ENCODE measurements at places on chromosomes 2 and 18.

- H3K4me3 ChIP-seq = no peak overlapping the region
- H3K27me3 ChIP-seq = no peaks in the 10 kb centered on the region
- H3K27ac ChIP-seq = no peak overlapping the region
- H3K4me1 ChIP-seq = no peaks in the 10 kb centered on the region
Observed at GRCh38 chr2:192381082-192381481, 186.3 kb upstream of the TMEFF2 start.

GRCh38 chr2:112059671-112060070 is 4.6 kb downstream of the TMEM87B start:
- no peak overlapping the region for H3K27ac ChIP-seq
- DNase-seq = no peak
- peaks cover 6% of the 10 kb centered on the region for H3K4me1 ChIP-seq
- H3K27me3 ChIP-seq = no peaks in the 10 kb centered on the region
- H3K4me3 ChIP-seq = no peak overlapping the region

- H3K27me3 ChIP-seq = no peaks in the 10 kb centered on the region
- no peaks in the 10 kb centered on the region for H3K36me3 ChIP-seq
- H3K4me1 ChIP-seq = no peaks in the 10 kb centered on the region
- no peak overlapping the region for H3K27ac ChIP-seq
- H3K4me3 ChIP-seq = no peak overlapping the region
- DNase-seq = no peak
Observed at GRCh38 chr18:40985436-40985835, 969.6 kb upstream of the PIK3C3 start.

DNA sequence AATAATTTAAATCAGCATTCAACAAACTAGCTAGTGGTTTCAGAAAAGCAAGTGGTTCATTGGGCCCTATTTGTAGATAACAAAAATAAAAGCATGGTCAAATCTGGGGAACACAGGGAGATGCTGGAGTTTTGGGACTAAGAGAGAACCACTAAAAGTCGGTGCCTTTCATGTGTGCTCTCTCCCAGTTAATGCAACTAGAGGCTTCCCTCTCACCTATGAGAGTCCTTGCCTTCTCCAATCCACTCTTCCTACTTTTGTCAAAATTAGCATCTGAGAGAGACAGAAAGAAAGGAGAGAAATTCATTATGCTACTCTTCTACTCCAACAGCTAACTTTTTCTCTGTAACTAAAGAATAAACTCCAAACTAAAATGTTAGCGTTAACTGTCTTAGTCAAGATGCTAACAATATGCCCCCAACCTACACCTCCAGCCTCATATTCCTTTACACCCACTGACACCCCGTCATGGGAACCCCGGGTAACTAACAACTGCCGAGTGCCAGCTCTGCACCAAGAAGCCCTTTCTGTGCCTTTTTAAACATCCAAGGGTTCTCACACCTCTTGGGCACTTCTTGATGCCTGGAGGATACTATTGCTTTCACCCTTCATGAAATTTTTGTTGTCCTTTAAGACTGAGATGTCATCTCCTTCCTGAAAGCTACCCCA is 133.4 kb downstream of the RBMS1 start:
- peaks cover 3% of the 10 kb centered on the region for H3K4me1 ChIP-seq
- H3K27ac ChIP-seq = no peak overlapping the region
- H3K27me3 ChIP-seq = no peaks in the 10 kb centered on the region
- no peaks in the 10 kb centered on the region for H3K36me3 ChIP-seq
- DNase-seq = no peak
- H3K4me3 ChIP-seq = no peak overlapping the region

GRCh38 chr2:105644174-105644980 is 100.3 kb upstream of the NCK2 start:
- no peak overlapping the region for H3K4me3 ChIP-seq
- H3K36me3 ChIP-seq = no peaks in the 10 kb centered on the region
- no peak overlapping the region for H3K27ac ChIP-seq
- H3K4me1 ChIP-seq = peaks cover 4% of the 10 kb centered on the region
- DNase-seq = no peak
- no peaks in the 10 kb centered on the region for H3K27me3 ChIP-seq

GRCh38 chr2:156088587-156088986 is 243.9 kb downstream of the NR4A2 start:
- H3K27ac ChIP-seq = no peak overlapping the region
- peak; percentile 5 for DNase-seq
- no peaks in the 10 kb centered on the region for H3K36me3 ChIP-seq
- H3K4me3 ChIP-seq = no peak overlapping the region

DNA sequence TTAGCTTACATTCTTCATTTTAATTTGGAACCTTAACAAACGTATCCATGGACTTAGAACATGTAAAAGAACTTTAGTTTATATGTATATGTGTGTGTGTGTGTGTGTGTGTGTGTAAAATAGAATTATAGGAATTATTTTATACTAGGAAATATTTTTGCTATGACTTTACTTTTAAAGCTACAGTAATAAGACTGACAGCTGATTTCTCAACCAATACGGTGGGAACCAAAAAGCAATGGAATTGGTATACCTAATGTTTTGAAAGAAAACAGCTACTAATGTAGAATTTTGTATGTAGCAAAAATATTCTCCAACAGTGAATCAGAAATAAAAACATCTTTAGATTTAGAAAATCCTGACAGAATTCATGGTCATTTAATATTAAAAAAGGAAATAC is 146.5 kb upstream of the ARL4C start:
- H3K4me1 ChIP-seq = no peaks in the 10 kb centered on the region
- no peaks in the 10 kb centered on the region for H3K27me3 ChIP-seq
- no peak overlapping the region for H3K27ac ChIP-seq

GRCh38 chr2:102056079-102056581 is 64.4 kb downstream of the IL1R2 start:
- no peak for DNase-seq
- no peak overlapping the region for H3K27ac ChIP-seq
- no peaks in the 10 kb centered on the region for H3K27me3 ChIP-seq
- H3K4me3 ChIP-seq = no peak overlapping the region

DNA sequence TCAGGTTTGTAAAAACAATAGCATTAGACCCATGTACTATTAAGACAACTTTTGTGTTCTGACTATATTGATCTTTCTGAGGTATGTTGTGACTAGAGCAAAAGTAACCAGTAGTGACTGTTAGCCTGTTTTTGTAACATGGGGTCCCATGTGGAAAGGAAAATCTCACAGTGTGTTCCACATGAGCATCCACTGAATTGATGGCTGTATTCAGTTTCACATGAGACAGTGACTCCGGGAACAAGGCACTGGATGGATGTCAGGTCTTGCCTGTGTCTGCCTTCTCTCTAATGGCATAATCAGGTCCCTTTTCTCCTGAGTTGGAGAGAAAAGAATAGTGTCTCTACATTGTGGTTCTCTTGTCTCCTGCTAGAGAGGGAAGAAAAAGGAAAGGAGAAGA is 27.5 kb downstream of the TMEM178A start:
- H3K36me3 ChIP-seq = no peaks in the 10 kb centered on the region
- no peaks in the 10 kb centered on the region for H3K27me3 ChIP-seq
- H3K27ac ChIP-seq = no peak overlapping the region
- H3K4me3 ChIP-seq = no peak overlapping the region
- no peaks in the 10 kb centered on the region for H3K4me1 ChIP-seq

GRCh38 chr2:38446906-38447561 is 70.0 kb upstream of the ATL2 start:
- H3K36me3 ChIP-seq = no peaks in the 10 kb centered on the region
- no peak overlapping the region for H3K27ac ChIP-seq
- no peak overlapping the region for H3K4me3 ChIP-seq
- no peak for DNase-seq
- peaks cover 19% of the 10 kb centered on the region for H3K4me1 ChIP-seq

GRCh38 chr2:159571540-159572260 is 44.6 kb downstream of the BAZ2B start:
- H3K4me3 ChIP-seq = no peak overlapping the region
- no peak overlapping the region for H3K27ac ChIP-seq
- no peaks in the 10 kb centered on the region for H3K4me1 ChIP-seq
- no peak for DNase-seq
- H3K27me3 ChIP-seq = no peaks in the 10 kb centered on the region

DNA sequence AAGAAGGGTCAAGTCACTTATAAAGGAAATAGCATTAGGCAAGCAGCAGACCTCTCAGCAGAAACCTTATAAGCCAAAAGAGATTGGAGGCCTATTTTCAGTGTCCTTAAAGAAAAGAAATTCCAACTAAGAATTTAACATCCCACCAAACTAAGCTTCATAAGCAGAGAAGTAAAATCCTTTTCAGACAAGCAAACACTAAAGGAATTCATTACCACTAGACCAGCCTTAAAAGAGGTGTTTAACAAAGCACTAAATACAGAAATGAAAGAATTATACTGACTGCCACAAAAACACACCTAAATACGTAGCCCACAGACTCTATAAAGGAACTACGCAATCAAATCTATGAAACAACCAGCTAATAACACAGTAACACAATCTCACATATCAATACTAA is 160.4 kb downstream of the EXOC6B start:
- DNase-seq = no peak
- H3K4me3 ChIP-seq = no peak overlapping the region
- H3K36me3 ChIP-seq = no peaks in the 10 kb centered on the region
- H3K27ac ChIP-seq = no peak overlapping the region
- H3K4me1 ChIP-seq = no peaks in the 10 kb centered on the region
- no peaks in the 10 kb centered on the region for H3K27me3 ChIP-seq

DNA sequence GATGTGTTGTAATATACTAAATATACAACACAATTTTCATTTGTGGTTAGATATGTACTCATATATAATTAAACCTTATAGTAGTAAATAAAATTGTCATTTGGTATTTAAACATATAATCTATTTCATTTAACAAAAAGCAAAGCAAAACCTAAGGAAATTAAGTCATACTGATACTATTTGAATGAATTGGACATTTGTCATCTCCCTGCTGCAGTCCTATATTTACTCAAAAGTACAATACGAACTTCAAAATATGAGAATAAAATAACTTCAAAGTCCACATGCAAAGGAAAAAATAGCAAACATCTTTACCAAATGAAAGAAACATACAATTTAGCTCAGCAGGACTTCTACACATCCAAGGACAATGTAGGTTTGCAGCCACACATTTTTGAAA is 11.8 kb upstream of the HAT1 start:
- H3K36me3 ChIP-seq = no peaks in the 10 kb centered on the region
- DNase-seq = no peak
- no peak overlapping the region for H3K4me3 ChIP-seq
- H3K27ac ChIP-seq = no peak overlapping the region
- no peaks in the 10 kb centered on the region for H3K27me3 ChIP-seq

GRCh38 chr18:52992041-52992440 is 652.0 kb downstream of the DCC start:
- H3K36me3 ChIP-seq = no peaks in the 10 kb centered on the region
- peak; percentile 83 for DNase-seq
- H3K4me1 ChIP-seq = no peaks in the 10 kb centered on the region
- H3K27me3 ChIP-seq = no peaks in the 10 kb centered on the region

- H3K27me3 ChIP-seq = no peaks in the 10 kb centered on the region
- no peak overlapping the region for H3K27ac ChIP-seq
- peaks cover 1% of the 10 kb centered on the region for H3K36me3 ChIP-seq
- no peaks in the 10 kb centered on the region for H3K4me1 ChIP-seq
- no peak for DNase-seq
Observed at GRCh38 chr2:170454471-170455372, 260.4 kb upstream of the SP5 start.

- H3K27ac ChIP-seq = no peak overlapping the region
- H3K27me3 ChIP-seq = no peaks in the 10 kb centered on the region
- peaks cover 1% of the 10 kb centered on the region for H3K4me1 ChIP-seq
- no peak overlapping the region for H3K4me3 ChIP-seq
- DNase-seq = no peak
Observed at GRCh38 chr2:178401994-178402437, 49.0 kb downstream of the PRKRA start.
